ENCODE measurements at places on chromosomes 2 and 18.

DNA sequence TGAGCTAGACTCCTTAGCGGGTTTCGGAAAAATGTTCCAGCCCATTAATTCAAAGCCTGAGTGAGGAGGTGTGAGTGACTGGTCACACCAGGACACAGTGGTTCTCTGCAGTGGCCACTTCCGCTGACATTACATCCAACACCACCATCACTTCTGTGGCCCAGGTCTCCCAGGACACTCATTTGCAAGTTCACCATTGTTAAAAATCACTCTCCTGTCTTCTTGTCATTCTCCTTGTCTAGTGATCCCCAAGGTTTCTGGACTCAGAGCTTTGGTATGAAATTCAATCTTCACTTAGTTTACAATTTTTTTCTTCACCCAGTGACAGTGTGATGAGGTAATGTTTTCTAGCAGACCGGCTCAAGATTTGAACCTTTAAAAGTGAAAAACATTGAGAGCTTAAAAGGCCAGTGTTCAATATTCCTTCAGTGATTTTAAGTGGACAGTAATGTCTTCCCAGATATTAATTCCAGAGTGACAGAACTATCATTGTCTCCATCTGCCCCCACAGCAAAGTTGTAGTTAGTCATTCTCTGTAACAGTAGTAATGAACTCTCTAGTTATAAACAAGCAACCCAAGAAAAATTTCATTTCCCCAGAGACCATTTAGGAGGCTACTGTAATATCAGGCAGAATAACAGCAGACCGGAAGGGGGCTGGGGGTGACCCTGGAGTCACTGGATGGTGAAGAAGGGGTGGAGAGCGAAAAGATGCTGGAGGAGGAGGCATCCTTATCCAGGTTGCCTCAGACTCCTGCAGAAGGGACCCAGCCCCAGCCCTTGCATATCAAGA, 164.9 kb downstream of the GFPT1 start:
- DNase-seq = no peak

DNA sequence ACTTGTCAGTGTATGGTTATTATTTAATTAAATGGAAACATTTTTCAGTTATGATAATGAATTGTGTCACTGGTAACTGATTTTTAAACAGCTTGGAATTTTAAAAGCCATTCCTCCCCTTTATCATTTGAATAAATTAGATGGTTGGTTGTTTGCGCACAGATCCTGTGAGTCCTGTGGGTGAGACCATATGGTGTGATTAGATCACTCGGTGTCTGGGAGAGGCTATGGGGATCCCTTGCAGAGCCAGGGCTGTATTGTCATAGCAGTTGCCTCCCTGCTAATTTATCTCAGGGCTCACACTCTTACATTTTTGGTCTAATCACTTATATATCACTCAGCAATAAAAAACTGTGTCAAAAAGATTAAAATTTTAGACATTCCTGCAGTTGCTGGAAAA, 133.5 kb downstream of the ASXL3 start:
- no peak for DNase-seq

- no peak for DNase-seq
Observed at GRCh38 chr2:218472988-218473387, 54.1 kb downstream of the VIL1 start.

GRCh38 chr2:240810621-240811020, 9.4 kb downstream of the KIF1A start:
- DNase-seq = no peak

DNA sequence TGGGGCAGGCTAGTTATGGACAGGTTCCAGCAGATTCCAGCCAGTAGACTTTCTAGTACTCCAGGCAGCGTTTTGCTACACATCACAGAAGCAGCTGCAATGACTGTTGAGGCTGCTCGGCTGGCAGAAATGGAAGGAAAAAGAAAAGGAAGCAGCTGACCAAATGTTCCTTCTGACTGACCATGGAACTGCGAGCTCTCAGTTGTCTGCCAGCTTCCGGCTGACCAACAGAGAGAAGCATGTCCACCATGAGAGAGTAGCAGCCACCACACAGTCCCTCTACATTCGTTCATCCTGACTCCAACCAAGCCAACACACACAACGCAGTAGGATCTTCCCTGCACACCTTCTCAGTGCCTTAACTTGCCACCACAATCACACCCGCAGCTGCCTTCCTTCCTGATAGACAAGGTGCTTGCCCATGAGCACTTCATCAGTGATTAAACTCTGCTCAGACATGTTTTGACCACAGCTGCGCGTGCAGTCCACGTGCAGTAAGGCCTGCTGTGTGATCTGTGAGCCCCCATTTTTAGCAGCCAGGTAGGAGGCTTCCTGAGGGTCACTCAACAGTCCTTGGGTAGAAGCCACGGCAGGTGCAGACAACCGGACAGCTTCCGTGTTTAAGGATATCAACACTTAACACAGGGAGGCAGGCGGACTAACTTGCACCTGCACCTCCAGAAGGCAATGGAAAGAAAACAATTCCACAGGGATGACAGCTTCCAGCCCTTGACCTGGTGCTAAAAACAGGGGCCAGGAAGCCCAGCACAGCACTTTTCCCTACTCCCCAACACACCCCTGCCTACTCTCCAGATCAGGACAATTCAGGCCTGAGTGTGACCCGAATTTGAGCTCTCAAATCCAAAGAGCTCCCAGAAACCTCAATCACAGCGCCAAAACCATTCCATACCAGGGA, 996 bp downstream of the TGFBRAP1 start:
- DNase-seq = no peak

DNA sequence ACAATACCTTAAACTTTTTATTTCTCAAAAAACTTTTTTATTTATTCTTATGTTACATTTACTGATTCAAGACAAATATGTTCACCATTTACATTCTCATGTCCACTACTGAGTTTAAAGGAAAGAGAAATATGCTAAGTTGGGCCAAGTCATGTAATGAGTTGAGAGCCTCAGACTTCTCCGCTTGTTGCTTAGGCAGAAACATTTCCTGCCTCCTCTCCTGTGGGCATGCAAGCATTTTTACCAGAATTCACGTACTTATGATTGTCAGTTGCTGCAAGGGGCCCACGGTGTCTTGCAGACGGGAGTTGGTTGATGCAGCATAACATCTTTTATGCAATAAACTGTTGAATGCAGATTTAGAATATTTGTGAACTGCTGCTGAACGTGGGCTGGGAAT, 51.8 kb downstream of the MYO1B start:
- no peak for DNase-seq

DNA sequence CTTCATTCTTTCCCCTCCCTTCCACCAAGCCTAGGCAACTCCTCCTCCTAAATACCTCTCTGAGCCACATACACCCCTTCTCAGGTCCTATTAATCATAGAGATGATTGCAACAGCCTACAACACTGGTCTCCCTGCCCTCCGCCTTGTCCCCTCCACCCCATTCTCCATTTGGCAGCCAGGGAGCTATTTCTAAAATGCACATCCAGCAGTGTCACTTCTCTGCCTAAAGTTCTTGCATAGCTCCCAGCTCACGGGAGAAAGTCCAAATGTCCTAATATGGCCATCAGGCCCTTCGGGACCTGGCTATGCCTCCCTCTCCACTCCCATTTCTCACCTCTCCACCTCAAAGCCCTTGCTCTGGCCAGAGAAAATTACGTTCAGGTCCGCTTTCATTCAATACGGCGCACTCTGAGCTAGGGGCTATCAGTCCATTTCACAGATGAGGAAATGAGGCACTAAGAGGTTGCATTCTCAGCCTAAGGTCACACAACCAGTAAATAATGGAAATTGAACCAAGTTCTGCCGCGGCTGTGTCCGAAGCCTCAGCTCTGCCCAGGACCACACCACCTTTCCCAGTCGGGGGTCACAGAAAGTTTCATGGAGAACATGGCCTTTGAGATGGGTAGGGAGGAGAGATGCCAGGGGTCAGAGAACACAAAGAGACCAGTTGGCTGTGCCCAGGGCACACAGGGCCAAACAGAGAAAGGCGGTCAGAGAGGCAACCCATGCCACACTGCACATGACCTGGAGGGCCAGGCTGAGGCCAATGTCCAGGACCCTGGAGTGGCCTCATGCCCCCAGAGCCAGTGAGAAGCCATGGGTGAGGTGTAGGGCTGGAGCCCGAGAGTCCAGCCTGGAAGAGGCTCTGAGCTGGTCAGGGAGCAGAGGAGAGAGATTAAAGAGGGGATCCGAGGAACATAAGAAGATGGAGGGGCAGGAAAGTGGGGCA, 72.8 kb downstream of the TNS1 start:
- no peak for DNase-seq

DNA sequence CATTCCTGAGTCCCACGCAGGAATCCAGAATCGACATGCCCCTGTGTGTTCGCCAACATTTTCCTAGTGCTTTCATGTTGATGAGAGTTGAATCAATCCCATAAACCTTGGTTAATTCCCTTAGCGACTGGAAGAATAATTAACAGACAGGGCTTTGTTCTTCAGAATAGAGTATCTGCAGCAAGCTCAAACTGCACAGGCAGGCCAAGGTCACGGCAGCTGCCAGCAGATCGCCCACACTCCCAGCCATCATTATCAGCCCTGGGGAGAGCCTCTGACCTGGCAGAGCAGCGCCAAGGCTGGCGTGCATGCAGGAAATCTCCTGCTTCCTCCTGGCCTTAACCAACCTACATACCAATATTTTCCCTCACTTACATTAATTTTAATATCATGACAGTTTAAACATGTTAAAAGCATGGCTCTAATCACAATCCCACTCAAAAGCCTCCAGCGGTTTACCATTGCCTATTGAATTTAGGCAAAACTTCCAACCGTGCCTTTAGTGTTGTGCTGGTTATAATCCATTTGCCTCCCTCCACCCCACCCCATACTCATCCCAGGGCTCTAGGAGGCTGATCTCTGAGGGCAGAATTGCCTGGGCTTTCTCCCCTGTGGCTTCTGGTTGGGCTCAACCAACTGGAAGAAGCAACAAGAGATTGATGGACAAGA, 46.8 kb upstream of the NCK2 start:
- no peak for DNase-seq

DNA sequence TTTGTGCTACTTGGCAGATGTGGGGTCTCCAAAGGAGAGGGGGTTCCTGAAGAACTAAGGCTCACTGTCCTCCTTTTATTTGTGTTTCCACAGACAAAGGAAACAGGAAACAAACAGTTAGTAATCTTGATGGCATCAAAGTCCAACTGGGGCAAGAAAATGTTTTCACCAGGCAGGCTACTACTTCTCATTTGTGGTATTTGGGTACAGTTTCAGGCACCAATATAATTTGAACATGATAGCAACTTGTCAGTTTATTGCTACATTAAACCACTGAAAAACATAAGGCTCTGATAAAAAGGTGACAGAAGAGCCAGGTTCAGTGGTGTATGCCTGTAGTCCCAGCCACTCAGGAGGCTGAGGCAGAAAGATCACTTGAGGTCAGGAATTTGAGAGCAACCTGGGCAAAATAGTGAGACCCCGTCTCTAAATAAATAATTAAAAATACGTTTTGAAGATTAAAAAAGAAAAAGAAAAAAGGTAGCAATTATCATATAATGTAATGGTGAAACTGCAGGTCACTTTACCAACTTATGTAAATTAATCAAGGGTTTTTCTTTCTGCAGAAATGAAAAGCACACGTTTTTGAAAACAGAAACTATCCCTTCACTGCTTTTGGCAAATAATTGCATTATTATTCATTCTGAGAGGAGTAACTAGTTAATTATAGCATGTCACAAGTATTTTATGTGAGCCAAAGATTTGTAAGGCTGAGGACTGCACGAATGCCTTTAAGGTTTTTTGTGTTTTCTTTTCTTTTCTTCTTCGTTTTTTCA, 157.5 kb upstream of the CAVIN2 start:
- no peak for DNase-seq

GRCh38 chr2:32489061-32489460, 132.2 kb downstream of the BIRC6 start:
- DNase-seq = no peak

DNA sequence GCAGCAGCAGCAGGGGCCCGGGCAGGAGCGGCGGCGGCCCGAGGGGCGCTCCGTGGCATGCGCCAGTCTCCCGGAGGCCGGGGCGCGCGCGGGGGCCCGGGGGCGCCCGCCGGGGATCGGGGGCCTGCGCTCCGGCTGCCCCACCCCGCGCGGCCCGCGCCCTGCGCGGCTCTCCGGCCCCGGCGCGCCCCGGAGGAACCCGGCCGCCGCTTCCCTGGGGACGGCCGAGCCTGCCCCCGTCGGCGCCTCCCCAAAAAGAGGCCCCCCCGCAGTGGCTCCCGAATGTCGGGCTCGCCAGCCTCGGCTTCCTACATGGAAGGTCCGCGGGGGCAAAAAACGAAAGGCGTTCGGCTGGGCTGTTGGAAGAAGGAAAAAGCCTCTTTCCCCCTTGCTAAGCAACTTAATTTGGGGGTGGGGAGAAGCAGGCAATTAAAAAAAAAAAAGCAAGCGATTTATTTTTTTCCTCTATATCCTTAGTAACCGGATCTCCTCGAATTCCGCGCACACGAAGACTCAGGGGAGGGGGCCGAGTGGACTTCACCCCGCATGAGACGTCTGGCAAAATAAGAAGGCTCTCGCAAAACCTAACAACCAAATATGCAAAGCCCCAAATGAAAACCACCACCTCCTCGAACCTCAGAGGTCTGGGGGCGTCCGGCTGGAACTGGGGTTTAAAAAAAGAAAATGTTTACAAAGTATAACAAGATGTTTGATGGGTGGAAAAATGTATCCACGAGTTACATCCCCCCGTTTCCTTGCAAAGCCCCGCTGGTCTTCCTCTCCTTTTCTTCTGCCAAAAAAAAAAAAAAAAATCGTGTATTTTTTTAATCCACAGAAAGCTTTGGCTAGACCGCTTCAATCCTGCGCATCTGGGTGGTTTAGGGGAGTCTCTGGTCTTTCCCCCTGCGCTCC, at the start of gene SMAD7:
TSS of gene SMAD7 (minus strand) at position 430 of the 912 bp plus-strand sequence. CDS start 541 bp downstream, outside the sequence.
- DNase-seq = no peak

DNA sequence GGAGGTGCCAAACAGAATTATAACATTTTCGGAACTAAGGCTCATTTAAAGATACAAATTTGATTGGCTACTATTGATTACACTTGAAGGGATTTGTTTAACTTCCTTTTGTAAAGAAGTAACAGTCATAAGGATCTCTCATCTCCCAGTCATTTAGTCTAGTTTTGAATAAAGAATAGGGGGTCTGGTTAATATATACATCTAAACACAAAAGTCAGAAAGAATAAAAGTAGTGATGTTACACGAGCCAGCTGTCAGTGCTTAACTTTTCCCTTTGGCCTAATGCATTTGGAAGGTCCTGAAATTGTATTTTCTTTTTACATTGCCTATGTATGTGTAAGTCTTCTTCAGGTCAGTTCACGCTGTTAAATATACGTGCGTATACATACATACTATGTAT, 8.1 kb downstream of the SEPTIN2 start:
- no peak for DNase-seq

GRCh38 chr2:7721413-7721995, 804.3 kb downstream of the RNF144A start:
- DNase-seq = no peak

- DNase-seq = no peak
Observed at GRCh38 chr2:181680055-181680936, at the start of gene NEUROD1. TSS of gene NEUROD1 (minus strand) at chr2:181680517. CDS start at chr2:181678860, 1,657 bp downstream.

- DNase-seq = no peak
Observed at GRCh38 chr2:192122141-192122540, 72.6 kb downstream of the TMEFF2 start.
